Activated CD4-positive, alpha-beta T cell treated with anti-CD3 and anti-CD28 coated beads, Interleukin-2, amount 50 U/mL, for 4 hours (primary cell): ENCODE measurements at places on chromosomes 12 and 14.

DNA sequence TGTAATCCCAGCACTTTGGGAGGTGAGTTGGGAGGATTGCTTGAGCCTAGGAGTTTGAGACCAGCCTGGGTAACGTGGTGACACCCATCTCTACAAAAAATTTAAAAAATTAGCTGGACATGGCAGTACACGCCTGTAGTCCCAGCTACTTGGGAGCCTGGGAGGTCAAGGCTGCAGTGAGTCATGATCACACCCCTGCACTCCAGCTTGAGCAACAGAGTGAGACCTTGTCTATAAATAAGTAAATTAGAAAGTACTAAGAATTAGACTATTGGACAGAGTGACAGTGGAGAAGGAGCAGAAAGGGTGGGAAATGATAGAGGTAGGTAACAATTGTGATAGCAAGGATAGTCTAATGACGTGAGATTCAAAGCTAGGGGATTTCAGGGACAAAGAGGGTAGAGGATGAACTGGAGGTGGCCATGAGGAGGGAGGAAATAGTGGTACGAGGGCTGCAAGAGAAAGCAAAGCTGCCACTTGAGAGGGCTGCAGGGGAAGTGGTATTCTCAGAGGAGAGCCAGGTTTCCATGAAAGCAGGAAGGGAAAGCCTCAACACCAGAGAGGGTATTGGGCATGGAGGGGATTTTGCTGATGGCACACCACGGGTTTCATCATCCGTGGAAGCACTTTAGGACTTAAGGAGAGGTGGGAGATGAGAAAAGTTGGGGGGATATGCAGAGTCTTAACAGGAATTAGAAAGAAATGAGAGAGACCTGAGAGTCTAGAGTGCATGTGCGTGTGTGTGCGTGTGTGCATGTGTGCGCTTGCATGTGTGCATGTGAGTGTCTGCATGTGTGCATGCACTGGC lies 85.6 kb downstream of the SYNE2 start:
- no peak for DNase-seq

DNA sequence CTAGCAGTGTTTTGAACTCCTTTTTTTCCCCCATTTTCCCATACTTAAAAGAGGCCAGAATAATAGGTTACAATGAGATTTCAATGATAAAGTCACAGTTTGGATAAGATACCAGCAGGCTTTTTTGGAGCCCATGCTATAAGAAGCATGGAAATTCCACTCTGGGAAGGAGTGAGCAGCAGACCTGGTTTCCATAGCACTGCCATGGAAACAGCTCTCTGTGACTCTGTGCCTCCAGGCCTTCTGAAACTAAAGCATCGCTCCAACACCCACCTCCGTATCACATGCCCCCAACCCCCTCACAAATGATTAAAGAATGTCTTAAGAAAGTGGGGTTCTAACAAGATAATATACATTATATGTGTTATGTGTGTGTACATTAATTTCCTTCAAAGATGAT lies 165.0 kb downstream of the GRIN2B start:
- no peak for DNase-seq

DNA sequence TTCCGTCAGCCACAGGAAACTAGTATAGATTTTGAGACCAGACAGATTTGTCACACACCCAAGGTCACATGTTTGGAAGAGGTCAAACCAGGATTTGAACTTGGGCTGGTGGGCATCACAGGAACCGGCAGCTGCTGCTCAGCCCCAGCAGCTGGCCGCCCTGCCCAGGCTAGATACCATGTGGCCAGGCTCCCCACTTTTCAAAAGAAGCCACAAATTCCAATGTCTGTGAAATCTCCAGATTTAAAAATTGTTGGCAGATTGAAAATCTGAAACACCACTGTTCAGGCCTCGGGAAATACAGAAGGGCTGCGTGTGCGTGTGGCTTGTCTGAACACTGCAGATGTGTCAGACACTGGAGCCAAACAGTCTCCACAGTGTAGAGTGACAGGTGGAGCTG lies 30.4 kb downstream of the MMAB start:
- DNase-seq, result no peak

DNA sequence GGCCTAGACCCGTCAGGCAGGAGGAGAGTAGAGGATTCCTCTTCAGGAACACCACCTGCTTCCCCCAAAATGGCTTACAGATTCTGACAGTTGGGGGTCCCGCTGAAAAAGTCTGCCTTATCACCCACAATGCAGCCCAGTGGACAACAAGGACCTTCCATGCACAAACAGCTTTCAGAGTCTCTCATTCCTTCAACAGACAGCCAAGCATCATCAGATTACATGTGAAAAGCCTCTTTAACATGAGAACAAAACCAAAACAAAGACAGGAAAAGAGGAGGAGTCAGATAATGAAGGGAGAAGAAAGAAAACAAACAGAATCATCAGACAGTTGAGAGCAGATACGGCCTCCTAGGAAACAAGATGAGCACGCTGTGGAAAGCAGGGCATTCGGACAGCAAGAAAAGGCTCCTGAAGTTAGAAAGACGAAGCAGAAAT lies 18.3 kb downstream of the KCTD10 start:
- DNase-seq, result no peak

- DNase-seq, result no peak
Measured at GRCh38 chr12:110993434-110993833, 73.1 kb upstream of the MYL2 start.

DNA sequence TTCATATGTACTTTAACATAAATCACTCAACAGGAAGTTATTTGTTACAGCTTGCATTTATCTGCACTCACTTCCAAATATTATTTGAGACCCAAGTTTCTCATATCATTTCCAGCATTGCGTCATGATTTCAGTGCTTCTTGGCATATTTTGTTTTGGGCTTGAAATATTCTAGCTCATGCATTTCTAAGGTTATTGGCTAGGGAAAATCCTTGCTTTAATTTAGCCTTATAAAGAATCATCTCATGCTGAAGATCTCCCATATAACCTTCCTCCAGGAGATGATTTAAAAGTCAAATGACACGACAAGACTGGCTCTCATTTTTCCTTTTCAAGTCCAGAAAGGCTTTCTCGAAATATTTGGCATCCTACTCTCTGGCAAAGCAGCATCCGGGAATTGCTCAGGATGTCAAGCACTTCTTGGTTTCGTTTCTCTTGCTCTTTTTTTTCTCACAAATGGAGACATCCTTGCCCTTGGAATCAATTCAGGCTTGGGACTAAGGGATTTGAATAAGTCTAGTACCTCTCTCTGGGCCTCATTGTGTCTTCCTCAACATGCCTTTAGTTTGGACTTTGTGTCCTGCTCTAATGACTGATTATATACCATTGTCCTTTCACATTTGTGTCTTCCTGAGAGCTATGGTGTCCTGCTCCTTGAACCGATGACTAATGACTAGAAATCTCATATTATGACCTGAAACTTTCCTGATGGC lies 295.0 kb downstream of the RMST start:
- DNase-seq, result no peak
